NCI-H510A treated with DMSO at 0.1 percent for 48 hours (cell line): ENCODE measurements at places on chromosomes 5 and 9.
A peak's percentile ranks its signal among the peaks of the same experiment; 100 is the strongest.

DNA sequence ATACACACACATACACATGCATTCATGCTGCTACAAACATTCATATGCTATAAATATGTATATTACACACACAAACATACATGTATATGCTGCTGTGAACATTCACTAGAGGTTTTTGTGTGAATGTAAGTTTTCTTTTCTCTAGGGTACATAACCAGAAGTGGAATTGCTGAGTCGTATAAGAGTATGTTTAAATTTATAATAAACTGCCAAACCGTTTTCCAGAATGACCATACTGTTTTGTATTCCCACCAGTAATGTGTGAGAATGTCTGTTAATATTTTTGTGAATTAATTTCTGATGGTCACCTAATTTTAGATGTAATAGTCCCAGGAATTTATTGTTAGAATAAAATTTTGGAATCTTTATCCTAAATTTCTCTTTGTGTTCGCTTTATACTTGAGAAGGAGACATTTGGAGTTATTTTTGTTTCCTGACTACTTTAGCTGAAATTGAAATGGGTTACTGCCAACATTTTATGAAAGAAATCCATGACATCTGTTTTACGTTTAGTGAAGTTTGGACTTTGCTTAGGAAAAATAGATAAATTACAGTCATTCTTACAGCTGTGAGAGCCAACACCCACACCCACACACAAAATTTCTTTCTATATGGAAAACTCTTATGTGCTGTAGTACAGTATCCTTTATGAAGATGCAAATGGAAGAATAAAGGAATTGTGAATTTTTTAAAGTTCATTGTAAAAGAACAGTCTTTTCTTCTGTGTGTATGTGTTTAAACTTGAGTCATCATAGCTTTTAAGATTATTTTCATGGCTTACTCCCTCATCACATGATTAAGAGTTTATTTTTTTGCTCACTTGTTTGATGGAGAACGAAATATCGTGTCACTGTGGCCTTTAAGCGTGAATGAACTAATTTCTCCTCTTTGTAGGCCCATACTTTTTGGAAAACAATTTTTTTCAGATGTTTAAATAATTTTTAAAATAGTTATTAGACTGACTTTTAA is 24.3 kb downstream of the CENPP start:
- DNase-seq: no peak

DNA sequence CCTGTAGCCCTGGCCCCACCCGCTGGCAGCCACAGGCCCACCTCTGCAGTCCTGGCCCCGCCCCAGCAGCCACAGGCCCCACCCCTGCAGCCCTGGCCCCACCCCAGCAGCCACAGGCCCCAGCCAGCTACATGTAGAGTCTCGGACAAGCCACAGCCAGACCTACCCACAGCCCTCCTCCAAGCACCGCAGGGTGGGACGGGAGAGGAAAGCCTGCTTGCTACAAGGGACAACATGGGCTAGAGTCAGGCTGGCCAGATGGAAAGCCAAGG is 49.5 kb upstream of the SARDH start:
- no peak for DNase-seq

DNA sequence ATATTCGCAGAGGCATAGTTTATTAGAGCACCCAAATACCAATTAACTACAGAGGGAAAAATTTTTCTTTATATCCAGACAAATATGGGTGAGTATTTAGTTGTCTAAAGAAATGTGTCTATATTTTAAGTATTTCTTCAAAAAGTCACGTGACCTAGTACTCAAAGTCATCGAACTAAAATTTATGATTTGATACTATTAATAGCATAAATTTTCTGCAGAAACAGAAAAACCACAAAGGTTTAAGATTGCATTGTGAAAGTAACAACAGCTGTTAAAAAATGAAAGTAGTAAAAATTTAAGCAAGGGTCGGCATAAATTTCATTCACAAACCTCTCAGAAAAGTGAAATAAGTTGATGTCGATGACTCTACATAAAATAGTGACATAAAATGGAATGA is 323.9 kb upstream of the RORB start:
- no peak for DNase-seq

GRCh38 chr9:124267271-124267807 is 9.6 kb downstream of the NEK6 start:
- peak; percentile 41 for DNase-seq

GRCh38 chr5:156693113-156693512 is 157.0 kb upstream of the PPP1R2B start:
- DNase-seq: no peak

- no peak for DNase-seq
Observed at GRCh38 chr5:1791176-1791575, 8.5 kb downstream of the MRPL36 start.

DNA sequence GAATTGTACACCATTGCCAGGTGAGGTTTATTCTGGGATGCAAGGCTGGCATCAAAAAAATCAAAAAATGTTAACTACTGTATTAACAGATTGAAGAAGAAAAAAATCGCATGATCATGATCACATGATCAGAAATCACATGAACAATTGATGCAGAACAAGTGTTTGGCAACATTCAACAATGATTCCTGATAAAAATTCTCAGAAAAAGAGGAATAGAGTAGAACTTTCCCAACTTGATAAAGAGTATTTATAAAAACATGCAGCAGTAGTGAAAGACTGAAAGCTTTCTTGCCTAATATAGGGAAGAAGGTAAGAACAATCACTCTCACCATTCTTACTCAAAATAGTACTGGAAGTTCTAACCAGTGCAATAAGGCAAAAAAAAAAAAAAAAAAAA is 16.4 kb downstream of the SLCO4C1 start:
- DNase-seq: no peak

GRCh38 chr9:19231904-19232822 is 1.7 kb downstream of the DENND4C start:
- peak; percentile 4 for DNase-seq

DNA sequence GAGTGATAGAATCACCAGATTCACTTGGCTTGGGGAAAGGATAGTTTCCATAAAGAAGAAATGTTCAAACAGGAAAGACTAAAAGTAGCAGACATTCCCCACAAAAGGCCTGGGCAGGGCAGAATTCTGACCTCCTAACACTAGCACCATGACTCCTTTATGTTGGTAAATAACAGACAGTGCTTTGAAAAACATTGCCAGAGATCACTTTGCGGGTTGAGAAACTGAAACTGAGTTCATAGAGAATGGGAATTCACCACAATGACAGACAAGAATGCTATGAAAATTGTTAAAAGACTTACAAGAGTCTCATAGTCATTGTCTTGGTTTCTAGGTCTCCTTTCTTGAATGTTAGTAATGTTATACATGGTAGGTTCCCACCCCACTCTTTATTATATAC is 172.5 kb upstream of the GLRA1 start:
- DNase-seq: no peak

DNA sequence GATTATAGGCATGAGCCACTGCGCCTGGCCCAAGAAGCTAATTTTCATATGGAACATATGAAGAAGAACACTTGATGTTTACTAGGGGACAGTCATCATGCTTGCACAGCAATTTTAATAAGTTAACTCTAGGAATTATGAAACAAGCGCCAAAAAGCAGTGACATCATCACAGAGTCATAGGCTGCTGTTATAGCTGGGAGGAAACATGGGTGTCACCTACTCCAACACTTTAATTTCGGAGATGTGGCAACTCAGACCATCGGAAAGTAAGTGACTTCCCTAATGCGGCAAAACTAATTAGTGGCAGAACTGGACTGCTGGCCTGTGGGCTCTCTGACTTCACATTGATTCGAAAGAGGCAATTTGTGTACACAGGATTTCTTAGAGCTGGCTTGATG is 38.1 kb upstream of the EQTN start:
- DNase-seq: no peak

DNA sequence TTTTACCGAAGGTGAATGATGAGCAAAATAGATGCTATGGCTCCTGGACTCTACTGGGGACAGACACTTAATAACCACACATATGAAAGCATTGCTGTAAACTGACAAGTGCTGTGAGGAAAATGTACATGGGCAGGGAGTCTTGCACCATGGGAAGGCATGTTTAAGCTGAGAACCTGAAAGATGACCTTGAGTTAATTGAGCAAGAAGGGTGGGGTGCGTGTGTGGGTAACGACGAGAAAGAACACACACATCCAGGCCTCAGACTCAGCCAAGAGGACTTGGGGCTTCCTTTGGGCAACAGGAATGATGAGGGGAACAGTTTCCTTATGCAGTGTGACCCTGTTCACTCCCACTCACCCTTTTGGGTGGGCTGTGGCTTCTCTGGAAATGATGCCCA is 73.1 kb downstream of the HSPA4 start:
- no peak for DNase-seq

DNA sequence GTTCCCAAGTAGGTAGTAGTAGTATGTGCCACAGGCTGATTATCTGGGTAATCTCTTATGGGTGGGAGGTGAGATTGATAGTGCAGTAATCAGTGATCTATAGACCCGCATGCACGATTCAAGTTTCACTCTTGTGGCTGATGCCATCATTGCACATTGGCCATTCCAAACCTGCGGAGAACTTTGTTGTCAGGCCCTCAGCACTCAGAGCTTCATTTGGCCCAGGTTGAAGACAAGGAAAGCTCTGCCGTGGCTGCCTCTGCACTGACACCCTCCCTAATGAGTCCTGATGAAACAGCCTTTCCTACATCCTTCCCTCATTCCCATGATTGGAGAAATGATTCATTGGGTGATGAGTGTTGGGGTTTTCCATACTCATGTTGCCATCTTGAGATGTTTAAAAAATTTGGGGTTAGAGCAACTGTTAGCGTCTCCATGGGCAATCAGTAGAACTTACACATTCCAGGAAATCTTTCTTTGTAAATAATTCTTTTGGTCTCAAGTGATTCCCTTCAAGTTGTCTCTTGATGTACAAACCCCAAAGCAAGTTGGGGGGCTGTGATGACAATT is 22.9 kb downstream of the PROP1 start:
- DNase-seq: no peak

GRCh38 chr9:133167096-133167730 is 3.5 kb upstream of the GBGT1 start:
- no peak for DNase-seq

GRCh38 chr5:156913355-156913718 is 49.7 kb downstream of the TIMD4 start:
- no peak for DNase-seq

GRCh38 chr5:36724467-36725332 is 118.3 kb downstream of the SLC1A3 start:
- DNase-seq: no peak

- DNase-seq: peak; percentile 38
Observed at GRCh38 chr5:30099634-30100033, 1093.9 kb upstream of the CDH6 start.

- no peak for DNase-seq
Observed at GRCh38 chr9:3993773-3994172, 306.1 kb downstream of the GLIS3 start.

- DNase-seq: no peak
Observed at GRCh38 chr9:112421771-112422222, 41.9 kb downstream of the HSDL2 start.

DNA sequence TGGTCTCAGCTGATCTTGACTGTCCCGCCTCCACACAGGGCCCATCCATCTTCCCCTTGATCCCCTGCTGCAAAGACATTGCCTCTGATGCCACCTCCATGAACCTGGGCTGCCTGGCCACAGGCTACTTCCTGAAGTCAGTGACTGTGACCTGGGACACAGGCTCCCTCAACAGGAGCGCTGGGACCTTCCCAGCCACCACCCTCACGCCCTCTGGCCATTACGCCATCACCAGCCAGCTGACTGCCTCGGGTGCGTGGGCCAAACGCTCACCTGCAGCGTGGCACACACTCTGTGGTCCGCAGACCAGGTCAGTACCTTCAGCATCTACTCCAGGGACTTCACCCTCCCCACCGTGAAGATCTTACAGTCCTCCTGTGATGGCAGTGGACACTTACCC is 71.9 kb downstream of the INSL6 start:
- DNase-seq: no peak

DNA sequence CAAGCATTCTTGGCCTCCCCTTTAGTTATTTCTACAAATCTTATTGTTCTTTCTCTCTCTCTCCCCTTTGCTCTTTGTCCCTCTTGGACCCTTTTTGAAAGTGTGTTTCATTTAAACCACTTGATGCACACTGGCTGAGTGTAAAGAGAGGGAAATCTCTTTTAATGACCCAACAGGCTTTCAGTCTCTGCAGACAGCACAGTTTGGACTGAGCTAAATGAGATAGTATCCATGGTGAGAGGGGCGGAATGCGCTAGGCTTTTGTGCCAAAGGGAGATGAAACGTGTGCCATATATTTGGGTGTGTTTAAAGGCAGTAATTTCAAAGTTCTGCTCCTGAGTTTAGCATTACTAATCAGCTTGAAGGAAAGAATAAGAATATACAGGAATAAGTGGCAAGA is 184.9 kb downstream of the PCSK1 start:
- DNase-seq: no peak

DNA sequence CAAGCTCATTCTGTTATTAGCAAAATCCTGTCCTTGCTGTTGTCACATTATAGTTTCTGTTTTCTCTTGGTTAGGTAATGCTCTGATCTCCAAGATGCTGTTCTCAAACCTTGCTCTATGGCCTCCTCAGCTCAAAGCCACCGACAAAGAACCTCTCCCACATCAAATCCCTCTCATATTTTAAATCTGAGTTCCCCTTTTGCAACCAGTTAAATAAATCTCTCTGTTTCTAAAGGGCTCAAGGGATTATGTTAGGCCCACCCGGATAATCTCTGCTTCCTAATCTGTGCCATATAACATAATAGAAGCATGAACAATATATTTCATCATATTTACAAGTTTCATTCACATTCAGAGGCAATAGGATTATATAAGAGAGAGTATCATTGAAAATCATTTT is 286.0 kb downstream of the CYLC2 start:
- DNase-seq: no peak

- DNase-seq: no peak
Observed at GRCh38 chr9:112007575-112008240, 111.1 kb downstream of the UGCG start.

DNA sequence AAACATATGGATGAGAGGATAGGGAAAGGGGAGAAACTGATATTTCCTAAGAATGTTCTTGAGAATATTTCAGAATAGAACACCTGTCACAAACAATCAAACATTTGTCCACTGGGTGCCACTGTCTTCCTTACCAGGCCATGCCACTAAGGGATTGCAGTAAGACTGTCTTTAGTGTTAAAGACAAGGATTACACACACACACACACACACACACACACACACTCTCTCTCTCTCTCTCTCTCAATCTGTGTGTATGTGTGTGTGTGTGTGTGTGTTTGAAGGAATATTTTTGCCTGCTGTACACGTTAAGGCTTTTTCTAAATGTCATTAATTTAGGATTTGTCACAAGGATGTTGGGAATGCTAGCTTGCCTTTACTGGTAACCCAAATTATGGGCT is 54.4 kb downstream of the CCDC192 start:
- DNase-seq: no peak
